Keratinocyte (primary cell): ENCODE measurements at places on chromosomes 13 and 19.

DNA sequence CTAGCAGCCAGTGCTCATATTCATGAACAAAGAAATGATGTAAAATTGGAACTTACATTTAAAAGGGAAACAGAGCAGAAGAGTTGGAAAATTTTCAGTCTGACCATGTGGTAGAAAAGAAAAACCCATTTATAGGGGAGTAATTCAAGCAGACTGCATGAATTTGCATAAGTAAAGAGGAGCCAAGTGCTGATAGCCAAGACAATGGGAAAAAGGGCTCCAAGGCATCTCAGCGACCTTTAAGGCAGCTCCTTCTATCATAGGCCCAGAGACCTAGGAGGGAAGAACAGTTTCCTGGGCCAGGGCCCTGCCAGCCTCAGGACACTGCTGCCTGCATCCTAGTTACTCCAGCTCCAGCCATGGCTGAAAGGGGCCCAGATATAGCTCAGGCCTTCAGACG is 7.5 kb downstream of the DNAJC3 start:
- no peak for DNase-seq

DNA sequence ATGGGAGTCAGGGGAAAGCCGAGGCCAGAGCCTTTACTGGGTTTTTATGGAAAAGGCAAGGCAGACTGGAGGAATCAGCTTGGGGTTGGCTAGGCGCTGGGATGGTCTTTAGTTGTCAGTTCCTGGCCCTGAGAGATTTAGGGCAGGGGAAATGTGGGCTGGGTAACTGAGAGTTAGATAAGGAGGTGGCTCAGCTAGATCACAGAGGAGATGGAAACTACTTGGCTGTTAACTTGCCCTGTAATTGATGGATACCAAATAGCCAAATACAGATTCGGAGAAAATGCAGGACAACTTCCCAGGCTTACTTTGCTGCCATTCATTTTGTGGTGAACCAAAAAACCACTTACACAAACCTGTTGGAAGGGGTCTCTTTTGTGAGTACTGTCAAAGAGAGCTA is 54.0 kb downstream of the LRCH1 start:
- no peak for DNase-seq

DNA sequence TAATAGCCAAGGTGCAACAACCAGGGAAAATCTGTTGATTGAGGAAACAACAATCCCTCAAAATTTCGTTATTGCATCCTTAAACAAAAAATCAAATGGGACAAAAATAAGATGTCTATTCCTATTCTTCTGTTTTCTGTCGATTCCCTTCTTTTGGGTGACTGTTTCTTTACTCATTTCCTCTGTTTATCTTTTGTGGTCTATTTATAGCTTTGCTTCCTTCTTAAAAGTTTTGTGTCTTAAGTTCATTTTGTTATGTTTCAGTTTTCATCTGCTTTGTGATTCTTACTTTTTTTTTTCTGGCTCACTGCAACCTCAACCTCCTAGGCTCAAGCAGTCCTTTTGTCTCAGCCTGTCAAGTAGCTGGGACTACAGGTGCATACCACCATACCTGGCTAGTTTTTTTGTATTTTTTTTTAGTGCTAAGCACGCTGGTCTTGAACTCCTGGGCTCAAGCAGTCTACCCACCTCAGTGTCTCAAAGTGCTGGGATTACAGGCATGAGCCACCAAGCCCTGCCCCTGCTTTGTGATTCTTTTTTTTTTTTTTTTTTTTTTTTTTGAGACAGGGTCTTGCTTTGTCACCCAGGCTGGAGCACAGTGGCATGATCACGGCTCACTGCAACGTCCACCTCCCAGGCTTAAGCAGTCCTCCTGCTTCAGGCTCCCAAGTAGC is 10.4 kb downstream of the ZNF146 start:
- no peak for DNase-seq

DNA sequence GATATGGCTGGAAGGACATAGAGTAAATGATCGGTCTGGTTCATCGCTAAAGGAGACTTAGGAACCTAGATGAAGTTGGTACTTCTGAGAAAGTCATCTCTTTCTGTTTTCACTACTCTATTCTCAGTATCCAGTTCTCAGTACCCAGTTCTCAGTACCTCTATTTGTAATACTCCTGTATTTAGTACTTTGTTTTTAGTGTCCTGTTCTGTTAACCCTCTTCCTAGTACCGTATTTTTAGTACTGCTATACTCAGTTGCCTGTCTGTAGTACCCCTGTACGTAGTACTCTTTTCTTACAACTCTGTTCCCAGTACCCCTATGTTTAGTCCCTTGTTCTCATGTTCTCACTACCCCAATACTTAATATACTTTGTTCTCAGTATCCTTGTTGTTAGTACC is 1.2 kb downstream of the RFXAP start:
- no peak for DNase-seq

DNA sequence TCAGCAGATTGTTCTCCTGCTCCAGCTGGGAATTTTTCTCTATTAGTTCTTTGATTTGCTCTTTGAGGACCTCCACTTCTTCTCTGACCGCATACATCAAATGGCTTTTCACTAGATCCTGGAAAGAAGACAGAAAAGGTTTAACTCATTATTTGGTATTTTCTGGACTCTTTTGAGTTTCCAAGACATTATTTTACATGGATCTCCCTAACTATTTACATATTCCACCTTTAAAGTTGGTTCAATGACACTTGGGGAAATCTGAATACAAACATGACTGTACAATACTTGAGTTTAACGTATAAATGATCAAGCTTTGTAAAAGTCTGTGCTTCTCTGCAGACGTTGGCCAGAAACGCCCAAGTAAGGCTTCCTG is 61.1 kb downstream of the SERP2 start:
- DNase-seq = no peak

DNA sequence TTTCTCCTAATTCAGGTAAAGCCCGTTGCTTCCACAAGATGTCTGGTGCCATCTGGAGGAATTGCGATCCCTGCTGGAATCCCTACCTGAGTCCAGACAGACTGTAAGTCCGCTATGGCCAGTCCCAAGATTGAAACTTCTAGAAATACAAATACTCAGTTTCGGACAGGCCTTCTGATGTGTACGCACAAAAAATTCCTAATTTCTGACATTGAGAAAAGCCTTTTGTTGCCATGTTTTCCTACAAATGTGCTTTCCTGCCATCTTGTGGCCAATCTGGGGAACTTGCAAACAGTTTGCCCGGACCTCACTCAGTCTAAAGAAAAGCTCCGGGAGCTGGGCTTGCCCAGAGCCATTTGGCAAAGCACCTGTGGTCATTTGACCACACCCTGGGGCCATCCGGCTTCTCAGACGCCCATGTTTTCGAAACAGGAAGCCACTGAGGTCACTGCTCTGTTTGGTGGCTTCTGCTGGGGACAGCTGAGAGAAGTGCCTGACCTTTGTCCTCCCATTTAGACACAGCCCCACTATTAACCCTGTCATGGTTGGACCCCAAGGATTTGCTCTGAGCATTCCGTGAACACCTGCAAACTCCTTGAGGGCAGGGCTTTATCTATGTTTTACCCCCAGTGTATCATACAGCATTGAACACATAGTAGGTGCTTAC is 79.4 kb downstream of the SLC15A1 start:
- no peak for DNase-seq

- no peak for DNase-seq
Measured at GRCh38 chr13:48412881-48413351, at the start of gene LPAR6. Gene LPAR6, minus strand, starts transcription at chr13:48413113. Its CDS starts 690 bp downstream, at chr13:48412423.

- no peak for DNase-seq
Measured at GRCh38 chr13:72122661-72123255, 255.8 kb upstream of the DACH1 start.

DNA sequence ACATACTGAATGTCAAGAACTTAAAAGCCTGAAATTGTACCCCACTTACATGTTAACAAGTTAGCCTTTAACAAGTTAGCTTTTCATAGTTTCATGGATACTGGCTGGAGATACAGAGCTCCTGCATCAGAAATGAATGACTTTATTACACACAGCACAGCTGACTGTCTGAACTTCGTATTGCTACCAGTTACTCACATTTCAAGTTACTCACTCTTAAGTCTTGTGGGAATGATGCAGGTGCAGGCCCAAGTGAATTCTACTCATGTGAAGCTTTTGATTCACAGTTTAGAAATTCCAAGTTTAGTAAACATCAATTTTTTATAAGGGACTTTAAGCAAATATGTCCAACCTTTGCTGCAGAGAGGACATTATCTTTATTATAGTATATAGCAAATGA is 762.2 kb upstream of the PRR20A start:
- DNase-seq = no peak

DNA sequence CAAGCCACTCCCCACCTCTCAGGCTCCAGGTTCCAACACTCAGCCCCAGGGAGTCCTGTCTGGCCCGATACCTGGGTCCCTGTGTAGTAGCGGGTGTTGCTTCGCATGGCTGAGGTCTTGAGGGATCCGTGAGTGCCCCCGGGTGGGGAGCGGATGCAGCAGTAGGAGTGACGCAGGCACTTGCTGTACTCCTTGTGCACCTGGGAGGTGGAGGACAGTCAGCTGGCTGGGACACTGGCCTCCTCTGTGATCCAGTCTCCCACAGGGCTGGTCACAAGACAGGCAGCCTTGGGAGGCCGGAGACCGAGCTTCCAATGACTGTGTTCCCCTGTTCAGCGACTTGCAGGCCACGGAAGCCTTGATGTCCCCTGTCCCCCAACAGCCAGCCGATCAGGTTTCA is 16.3 kb upstream of the ASF1B start:
- DNase-seq = no peak

DNA sequence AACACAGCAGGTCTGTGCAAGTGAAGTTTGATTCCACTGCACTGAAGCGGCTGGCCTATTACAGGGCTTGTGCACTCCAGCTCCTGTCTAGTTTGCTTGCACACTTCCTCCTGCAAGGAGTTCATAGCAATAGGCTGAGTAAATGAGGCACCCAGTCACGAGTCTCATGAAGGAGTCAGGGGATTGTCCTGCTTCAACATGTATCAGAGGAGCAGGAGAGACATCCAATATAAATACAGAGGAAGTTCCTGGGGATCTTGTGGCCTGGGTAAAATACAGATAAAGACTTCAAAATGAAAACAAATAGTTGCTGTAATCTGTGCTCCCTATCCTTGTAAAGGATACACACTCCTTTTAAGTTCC is 259.9 kb downstream of the SLITRK1 start:
- no peak for DNase-seq

GRCh38 chr19:20503476-20503875 is 62.1 kb downstream of the ZNF737 start:
- no peak for DNase-seq

DNA sequence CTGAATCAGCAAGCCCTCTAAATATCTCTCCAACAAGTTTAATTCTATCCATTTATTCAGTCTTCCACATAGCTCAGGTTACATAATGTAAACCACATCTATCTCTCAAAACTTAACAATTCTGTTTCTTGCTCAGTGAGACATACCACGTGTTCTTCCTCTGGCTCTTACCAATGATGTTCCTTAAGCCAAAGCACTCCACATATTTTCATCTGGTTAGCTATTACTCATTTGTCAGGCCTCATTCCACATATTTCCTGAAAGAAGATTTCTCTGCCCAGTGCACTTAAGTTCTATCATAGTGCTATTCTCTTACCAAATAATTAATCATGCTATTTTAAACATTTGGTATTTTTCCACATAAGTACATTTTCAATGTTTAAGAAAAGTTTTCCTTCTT is 403.3 kb upstream of the ATXN8OS start:
- DNase-seq = no peak

DNA sequence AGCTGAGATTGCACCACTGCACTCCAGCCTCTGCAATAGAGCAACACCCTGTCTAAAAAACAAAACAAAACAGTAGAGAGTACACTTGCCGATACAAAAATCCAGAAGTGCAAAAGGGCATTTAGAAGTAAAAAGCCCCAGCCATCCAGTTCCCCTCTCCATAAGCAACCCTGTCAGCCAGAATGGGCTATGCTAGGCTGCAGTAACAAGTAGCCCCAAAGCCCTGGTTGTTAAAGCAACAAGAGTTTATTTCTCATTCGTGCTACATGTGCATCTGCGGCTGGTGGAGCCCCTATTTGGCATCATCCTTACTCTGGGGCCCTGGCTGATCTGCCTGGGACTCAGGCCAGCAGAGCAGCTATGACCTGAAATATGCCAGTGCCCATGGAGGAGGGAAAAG is 16.9 kb upstream of the UBE2S start:
- DNase-seq = no peak

GRCh38 chr13:101763191-101763590 is 310.7 kb downstream of the ITGBL1 start:
- no peak for DNase-seq

DNA sequence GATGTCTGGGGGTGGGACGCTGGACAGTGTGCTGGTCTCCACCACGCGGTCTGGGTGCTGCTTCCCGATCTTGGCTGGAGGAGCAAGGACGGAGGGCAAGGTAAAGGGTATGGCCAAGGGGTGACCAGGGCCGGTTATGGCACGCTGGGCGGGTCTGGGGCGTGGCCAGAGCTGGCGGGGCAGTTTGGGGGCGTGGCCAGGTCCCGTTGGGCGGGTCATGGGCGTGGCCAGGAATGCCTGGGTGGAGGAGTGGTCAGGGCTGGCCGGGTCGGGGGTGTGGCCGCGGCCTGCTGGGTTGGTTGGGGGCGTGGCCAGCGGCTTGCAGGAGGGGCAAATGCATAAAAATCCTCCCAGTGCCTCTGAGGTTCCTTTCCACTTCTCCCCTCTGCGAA is 19.2 kb downstream of the GPX4 start:
- no peak for DNase-seq

- no peak for DNase-seq
Measured at GRCh38 chr13:60169239-60170031, 5.7 kb upstream of the DIAPH3 start.

GRCh38 chr13:113550453-113550852 is 34.1 kb upstream of the TFDP1 start:
- DNase-seq = no peak

GRCh38 chr13:72431981-72432682 is 295.3 kb downstream of the MZT1 start:
- no peak for DNase-seq

GRCh38 chr13:107438251-107438650 is 777.1 kb downstream of the LIG4 start:
- DNase-seq = no peak

DNA sequence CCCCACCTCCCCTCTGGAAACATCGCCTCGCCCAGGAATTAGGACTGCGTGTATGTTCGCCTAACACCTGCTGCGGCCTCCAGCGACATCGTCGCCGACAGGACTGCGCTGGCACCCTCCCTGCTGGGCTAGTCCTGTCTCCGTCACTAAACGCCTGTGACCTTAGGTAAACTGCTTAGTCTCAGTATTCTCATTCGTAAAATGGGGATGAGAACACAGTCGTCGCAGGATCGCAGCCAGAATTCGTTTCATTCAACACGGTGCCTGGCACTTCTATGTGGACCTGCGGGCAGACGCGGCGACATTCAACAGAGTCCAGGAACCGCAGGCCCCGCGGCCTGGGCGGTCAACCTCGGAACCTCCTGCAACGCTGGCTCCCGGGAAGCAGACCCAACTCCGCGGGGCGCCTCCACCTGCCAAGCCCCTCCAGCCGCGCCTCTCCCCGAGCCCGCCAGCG is 485 bp downstream of the CRYL1 start:
- no peak for DNase-seq
